ENCODE measurements at places on chromosomes 3 and 15. TPM values are rescaled to one million over a fixed set of nuclear protein-coding genes. Genes with fewer than 3 reads are reported as not detected.

- DNase-seq = no peak
Observed at GRCh38 chr3:129277829-129278271, 820 bp upstream of the HMCES start.

- DNase-seq = no peak
Observed at GRCh38 chr3:114329823-114330222, 36.0 kb downstream of the TIGIT start.

DNA sequence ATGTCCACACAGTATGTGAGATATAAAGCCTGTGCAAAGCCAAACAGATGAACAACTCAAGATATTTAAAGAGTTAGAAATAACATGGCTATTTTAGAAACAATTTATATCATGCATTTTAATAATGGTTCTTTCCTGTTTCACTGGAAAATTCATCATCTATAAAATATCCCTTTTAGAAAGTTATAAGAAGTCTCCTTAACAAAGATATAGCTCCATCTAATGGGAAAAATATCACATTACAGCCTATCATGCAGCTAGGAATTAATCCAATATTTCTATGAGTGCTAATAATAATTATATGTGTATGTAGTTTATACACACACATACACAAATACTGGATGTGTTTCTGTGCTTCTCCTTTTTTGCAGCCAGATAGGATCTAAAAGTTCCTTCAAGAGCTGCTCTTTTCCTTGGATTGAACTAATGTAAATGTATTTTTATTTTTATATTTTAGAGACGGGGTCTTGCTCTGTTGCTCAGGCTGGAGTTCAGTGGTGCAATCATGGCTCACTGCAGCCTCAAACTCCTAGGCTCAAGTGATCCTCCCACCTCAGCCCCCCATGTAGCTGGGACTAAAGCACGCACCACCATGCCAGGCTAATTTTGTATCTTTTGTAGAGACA is 21.6 kb downstream of the RPL22L1 start:
- DNase-seq = no peak

DNA sequence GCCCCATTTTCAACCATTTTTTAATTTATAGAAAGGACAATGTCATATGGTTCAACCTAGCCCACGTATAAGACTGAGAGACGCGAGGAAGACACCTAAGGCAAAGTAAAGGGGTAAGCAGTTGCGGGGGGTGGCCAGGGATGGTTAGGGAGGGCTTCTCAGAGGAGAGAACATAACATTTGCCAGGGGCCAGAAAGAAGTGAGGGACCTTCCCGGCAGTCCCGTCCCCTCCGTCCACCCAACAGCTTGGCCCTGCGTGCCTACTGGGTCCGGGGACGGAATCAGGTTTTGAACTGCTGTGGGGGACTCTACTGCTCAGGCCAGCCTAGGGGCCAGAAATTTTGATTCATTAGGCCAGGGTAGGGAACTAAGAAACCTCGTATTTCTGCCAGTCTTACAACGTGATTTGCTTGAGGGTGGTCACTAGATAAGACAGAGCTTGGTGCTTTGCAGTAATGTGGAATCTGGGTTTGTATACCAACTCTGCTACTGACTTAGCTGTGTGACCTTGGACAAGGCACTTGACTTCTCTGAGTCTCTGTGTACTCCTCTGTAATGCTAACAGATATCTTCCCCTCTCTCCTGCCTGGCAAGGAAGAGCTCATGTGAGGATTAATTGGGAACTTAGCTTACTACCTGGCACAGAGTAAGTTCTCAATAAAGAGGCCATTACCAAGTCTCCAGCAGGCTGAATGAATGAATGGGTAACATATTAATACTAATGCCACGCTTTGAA is 734 bp upstream of the SLC6A20 start:
- DNase-seq = no peak

DNA sequence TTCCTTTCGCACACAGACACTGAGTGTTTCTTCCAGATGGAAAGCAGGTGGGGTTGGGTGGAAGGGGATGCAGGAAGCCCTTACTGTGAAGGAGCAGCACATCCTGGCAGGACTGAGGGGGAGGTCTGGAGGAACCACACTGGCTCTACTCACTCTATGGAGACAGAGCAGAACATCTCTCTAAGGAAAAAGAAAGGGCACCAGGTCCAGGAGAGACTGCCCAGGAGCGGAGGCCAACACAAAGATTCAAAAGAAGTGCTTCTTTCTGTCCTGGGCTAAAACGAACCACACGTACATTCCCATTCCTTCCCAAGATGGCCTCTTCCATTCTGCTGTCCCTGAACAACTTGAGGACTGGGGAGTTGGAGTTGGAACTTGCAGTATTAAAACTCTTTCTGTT is 13.8 kb upstream of the VIPR1 start:
- no peak for DNase-seq

DNA sequence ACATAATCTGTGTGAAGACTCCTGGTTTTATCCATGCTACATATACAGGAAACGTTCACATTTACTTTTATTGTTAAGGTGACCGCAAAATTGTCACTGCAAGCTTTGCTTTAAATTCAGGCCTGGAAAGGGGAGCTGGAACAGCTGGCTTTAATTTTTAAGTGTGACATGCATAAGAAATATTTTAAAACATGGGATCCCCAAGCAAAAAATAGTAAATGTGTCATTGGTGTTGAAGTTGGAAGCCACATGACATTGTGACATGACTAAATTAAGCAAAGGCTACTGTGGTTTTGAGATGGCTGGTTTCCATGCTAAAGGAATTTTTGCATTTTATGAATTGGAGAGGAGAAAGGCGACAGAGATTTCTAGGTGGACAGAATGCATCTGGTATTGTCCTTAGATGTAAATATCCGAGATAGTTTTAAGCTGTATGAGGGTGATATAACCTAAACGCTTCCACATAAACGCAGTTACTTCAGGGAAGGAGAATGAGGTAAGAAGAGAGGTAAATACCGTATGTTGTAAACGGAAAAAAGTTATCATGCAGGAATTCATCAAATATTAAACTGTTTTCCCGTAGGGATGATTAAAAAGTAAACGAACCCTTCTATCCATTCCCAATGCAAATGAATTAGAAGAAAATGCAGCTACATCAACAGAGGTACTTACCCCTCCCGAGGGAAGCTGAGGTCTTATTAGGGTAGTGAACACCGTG is 927 bp upstream of the FYTTD1 start:
- DNase-seq = no peak

The PLS1 gene
- total RNA-seq = 1.0 TPM

The POPDC2 gene
- 4.2 TPM for total RNA-seq
